Stimulated activated CD8-positive, alpha-beta memory T cell treated with anti-CD3 and anti-CD28 coated beads, Interleukin-12 subunit alpha, Interleukin-12 subunit beta, amount 100 ng/mL, for 1 hour (primary cell): ENCODE measurements at places on chromosomes 3 and 15.

DNA sequence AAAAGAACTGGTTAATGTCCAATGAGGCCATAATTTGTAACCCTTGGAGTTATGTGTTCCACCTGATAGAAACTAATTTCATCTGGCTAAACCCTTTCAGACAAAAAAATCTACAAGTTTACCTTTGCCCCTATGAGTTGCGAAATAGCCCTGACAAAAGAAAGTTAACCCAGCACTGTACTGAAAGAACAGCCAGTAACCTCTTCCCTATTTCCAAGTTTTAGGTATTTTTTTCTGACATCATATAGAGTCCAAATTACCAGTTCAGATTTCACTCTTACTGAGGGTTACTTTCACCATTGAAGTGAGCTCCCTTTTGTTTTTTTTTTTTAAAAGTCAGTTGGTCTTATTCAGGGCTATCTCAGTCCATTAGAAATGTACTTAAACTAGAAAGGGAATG, 42.8 kb upstream of the PTPRG start:
- no peak for DNase-seq

DNA sequence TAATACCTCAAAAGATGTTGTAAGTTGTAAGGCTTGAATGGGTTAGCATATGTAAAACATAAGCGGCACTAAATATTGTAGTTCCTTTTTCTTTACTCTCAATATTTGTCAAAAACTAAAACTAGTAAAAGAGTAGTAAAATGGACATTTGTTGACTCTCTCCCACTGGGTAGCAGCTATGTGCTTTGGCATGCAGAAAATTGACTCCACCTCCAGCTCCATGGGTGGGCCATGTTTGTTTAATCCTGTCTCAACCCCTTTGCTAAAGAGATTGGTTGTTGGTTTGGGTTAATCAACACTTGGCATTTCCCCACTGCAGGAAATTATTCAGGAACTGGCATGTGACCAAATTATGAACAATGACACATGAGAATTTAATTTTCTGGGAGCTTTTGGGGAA, 114.8 kb downstream of the EOMES start:
- DNase-seq, result no peak

DNA sequence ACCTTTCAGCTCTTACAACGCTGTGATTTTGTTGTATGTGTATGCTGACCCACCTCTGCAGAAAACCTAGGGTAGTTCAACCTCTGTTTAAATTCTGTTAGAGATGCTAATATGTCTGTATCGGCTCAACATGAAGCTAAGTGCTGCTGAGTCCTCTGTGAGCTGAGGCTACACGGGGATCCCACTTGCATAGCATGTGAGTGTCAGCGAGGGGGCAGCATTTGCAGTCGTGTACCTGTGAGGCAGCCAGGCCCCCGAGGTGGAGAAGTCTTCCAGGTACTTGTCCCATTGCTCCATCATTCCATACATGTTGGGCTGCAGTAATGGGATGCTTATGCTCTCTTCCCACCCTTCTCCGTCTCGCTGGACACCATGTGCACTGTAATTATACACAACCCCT, 3.7 kb downstream of the MKRN2OS start:
- no peak for DNase-seq

- DNase-seq, result no peak
Observed at GRCh38 chr3:135989242-135989641, 23.7 kb downstream of the PPP2R3A start.
